Right renal pelvis (tissue), 4 donors: ENCODE measurements at places on chromosomes 11 and 22.

DNA sequence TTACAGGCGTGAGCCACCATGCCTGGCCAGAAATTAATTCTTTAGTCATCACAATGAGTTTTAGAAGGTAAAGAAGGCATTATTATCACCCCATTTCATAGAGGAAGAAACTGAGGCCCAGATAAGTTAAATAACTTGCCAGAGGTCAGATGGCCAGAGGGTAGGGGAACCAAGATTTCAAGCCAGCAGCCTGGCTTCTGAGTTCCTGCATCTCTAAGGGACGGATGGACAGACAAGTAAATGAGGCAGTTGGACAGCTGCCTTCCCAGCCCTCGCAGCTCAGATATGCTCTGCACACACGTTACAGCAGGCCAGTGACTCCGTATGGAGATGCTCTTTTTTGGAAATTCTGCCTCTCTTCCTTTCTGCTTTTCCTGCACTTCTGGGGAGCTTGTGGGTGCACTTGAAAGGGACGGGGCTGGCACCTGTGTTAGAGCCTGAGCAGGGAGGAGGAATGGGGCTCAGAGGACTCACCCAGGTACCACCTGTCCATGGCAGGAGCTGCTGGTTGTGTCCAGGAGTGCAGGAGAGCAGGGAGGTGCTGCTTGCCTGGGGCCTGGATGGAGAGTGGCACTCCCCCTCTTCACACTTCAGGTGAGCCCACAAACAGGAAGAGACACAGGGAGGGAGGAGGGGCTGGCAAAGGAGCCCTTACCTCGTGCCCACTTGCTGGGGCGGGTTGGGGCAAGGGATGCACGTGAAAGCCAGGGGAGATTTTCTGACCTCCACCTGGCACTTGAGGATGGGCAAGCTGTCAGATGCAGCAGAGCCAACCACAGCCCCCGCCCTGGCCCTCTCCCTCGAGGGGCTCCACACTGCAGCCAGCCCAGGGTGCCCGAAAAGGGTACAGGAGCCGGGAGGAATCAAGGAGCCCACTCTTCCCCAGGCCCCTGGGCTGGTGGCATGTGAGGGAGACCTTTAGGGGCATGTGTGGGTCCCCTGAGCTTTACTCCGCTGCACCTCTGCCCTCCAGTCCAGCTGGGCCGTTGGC, 3.3 kb upstream of the FXYD2 start:
- DNase-seq, result no peak

GRCh38 chr11:10274726-10275125, 19.3 kb downstream of the SBF2 start:
- no peak for DNase-seq

DNA sequence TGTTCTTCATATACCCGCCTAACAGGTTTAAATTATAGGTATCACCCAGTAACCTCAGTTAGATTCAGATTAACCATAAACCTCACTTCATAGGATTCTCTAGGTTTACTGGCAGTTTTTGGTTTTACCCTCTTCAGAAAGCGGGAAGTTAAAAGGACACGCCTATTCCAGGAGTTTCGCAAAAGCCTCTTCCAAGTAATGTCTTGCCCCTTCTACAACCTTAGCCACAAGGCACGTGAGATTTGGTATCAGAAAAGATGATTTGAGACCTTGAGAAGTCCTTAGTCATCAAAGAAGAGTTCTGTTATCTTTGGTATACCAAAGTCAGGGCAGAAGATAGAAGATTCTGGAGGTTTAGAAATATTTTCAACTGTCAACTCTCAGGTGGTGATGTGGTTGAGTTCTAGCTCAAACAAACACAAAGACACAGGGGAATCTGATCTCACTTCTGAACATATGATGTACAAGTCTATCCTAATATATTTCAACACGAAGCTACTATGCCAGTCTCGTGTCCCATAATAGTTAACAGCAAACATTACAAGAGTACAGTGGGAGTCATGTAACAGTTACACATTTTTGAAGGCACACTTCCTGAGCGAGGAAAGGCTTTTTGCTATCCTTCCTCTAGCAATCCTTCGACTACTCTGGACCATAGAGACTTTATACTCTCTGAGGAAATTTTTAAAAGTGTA, 103.5 kb downstream of the USP35 start:
- DNase-seq, result no peak

- no peak for DNase-seq
These were observed 216.3 kb upstream of the PGR start for GRCh38 chr11:101345891-101346290.

DNA sequence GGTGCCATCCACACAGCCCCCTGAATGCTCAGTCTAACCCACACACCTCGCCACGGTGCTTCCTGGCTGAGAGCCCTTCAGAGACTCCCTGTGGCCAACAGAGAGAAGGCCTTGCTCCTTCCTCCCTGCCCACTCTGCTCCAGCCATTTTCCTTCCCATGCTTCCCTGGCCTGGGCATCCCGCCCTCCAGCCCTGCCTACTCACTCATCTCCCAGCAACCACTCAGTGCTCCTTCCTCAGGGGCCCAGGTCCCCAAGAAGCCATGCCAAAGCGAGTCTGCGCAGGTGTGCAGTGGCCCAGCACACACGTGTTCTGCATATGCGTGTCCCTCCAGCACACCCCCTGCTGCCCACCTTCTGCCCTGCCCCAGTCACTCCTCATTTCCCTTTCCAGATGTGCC, 56.4 kb downstream of the NECTIN1 start:
- no peak for DNase-seq

GRCh38 chr22:27903805-27904473, 15.1 kb downstream of the PITPNB start:
- DNase-seq, result no peak
